ENCODE measurements at places on chromosomes 2 and 18.

DNA sequence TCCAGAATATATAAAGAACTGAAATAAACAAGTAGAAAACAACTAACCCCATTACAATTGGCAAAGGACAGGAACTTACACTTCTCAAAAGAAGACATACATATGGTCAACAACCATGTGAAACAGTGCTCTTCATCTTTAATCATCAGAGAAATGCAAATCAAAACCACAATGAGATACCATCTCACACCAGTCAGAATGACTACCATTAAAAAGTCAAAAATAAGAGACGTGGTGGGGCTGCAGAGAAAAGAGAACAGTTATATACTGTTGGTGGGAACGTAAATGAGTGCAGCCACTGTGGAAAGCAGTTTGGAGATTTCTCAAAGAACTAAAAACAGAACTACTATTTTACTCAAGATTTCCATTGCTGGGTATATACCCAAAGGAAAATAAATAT, 1696.3 kb upstream of the TMEFF2 start:
- no peak for DNase-seq

DNA sequence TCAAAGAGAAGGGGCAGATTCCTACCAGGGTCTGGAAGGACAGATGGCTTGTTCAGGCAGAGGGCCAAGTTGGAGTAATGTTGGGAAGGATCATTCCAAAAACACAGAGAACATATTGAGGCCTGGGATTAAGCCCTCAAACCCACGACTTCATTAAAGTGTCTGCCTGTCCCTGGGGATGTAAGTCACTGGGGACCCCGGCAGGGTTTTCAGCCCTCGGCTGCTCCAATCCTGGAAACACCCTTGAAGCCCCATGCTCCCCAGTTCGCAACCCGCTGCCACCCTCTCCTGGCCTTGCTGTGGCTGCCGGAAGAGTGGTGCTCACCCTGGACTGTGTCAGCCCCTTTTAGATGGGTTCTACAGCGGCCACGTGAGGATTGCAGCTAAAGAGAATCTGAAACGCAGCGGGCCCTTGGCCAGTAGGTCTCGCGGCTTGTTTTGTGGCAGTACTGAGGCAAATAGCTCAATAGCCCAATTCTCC, 79.9 kb downstream of the EPAS1 start:
- DNase-seq: no peak

GRCh38 chr2:8115966-8116365, 565.9 kb upstream of the ID2 start:
- DNase-seq: no peak

- peak; percentile 63 for DNase-seq
These were observed 22.4 kb downstream of the ARL6IP6 start for GRCh38 chr2:152740743-152741328.

DNA sequence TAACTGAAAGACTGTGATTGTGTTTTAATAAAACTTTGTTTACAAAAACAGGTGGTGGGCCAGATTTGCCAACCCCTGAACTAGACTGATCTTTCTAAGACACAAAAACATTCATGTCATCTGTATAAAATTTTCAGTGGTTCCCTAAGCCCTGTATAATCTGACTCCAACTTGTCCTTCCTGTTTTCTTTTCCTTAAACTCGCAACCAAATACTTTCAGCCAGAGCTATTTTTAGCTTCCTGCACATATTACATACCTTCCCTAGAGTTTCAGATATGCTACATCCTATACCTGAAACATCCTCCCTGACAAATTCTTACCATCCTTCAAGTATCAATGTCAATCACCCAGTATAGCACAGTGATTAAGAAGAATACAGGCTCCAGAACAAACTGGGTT, 4.8 kb downstream of the GCFC2 start:
- DNase-seq: no peak

- peak; percentile 53 for DNase-seq
These were observed 69.6 kb downstream of the EML4 start for GRCh38 chr2:42238644-42239288.

DNA sequence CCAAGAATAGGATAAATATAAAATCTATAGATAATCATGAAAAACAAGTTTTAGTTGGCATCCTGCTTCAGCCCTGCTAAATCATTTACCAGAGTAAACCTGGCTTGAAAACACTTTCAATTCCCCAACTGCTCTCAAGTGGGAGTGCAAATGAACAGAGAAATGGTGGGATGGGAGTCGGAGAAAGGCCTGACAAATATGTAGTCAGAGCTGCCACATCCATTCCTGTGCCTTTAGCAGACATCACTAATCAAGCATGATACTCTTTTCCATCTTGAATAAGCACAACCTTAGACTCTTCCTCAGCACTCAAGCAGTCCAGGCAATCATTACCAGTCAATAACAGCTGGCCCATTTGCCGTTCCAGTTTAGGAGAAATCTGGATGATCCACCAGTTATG, 101.3 kb downstream of the ANKRD44 start:
- no peak for DNase-seq

- DNase-seq: no peak
These were observed 208.4 kb downstream of the ZNF407 start for GRCh38 chr18:74806073-74806472.

DNA sequence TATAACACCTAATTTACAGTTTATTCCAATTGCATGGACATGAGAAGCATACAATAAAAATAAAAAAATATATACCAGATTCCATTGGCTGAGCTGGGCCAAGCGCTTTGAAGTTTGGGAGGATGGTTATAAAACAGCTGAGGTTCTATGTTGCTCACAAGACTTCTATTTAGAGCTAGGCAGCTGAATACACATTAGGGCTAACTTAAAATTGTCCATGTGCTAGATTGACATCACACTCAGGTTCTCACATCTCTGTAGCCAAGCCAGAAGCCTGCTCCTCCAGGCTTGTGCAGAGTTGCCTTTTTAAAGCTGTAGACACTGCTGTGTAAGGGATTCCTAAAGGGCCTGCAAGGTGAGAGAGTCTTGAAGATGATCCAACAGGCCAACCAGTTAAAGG, 871.1 kb upstream of the FANCL start:
- DNase-seq: no peak

DNA sequence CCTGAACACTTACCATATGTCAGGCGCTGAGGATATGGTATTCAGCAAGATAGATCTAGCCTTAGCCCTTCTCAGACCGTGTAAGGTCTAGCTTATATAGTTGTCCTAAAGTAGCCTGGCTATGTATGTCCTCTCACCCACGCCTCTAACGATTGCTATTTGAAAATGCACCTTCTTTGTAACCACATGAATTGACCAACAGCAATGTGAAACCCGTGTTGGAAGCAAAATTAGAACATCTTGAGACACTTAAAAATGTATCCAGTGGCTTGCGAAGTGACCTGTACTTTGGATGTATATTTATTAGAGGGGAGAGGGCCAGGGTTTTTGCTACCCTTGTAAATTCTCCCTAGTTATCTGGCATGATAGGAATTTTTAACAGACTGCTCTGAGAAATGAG, 860.0 kb upstream of the ZEB2 start:
- no peak for DNase-seq

DNA sequence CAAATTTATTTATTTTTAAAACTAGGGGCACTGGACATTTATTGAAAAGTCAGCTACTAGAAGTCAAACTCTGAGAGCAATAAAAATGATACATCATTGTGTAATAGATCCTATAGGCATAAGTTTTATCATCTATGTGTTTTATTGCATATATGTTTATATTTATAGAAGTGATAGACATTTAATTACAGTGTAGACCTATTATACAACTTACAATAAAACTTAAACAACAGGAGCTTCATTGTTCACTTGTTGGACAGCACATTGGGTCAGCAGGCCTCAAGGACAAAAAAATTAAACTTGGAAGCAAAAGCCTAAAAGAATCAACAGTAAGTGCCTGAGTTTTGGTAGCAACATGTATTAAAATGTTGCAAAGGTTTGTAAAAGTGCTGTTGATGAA, 15.0 kb upstream of the ACTR2 start:
- no peak for DNase-seq

Data from SK-N-DZ (cell line).